ENCODE measurements at places on chromosomes 1 and 21. TPM values are rescaled to one million over a fixed set of nuclear protein-coding genes. Genes with fewer than 3 reads are reported as not detected.

Gene STX12
- total RNA-seq: 54.0 TPM

Gene MYCL
- total RNA-seq: 0.14 TPM

- no peaks in the 10 kb centered on the region for H3K36me3 ChIP-seq
- H3K4me3 ChIP-seq: no peak overlapping the region
- no peaks in the 10 kb centered on the region for H3K27me3 ChIP-seq
- no peak overlapping the region for H3K27ac ChIP-seq
- no peak for DNase-seq
Observed at GRCh38 chr1:234562334-234562733, 47.6 kb downstream of the IRF2BP2 start.

GRCh38 chr1:209172286-209172685, 411.2 kb upstream of the CAMK1G start:
- DNase-seq: no peak
- no peaks in the 10 kb centered on the region for H3K36me3 ChIP-seq

DNA sequence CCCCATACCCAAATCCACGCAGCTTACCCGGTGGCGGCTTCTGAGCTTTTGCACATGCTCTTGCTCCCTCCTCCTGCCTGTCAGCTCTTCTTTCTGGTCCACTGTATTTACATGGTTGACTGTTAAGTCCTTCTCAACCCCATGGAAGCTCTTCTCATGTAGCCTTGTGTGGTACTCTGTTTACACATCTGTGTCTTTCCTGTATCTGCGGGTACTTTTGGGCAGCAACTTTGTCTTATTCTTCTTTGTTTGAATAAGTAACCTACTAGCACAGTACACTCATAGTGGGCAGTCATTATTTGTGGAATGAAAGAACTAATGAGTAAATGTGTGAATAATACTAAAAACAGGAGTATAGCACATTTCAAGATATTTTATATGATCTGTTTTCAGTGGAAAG, 88.5 kb upstream of the GPR88 start:
- no peak for DNase-seq
- no peak overlapping the region for H3K4me3 ChIP-seq
- H3K27ac ChIP-seq: no peak overlapping the region
- peaks cover 2% of the 10 kb centered on the region for H3K4me1 ChIP-seq

All from sigmoid colon (tissue), 7 donors.